ENCODE measurements at places on chromosomes 13 and 19.

DNA sequence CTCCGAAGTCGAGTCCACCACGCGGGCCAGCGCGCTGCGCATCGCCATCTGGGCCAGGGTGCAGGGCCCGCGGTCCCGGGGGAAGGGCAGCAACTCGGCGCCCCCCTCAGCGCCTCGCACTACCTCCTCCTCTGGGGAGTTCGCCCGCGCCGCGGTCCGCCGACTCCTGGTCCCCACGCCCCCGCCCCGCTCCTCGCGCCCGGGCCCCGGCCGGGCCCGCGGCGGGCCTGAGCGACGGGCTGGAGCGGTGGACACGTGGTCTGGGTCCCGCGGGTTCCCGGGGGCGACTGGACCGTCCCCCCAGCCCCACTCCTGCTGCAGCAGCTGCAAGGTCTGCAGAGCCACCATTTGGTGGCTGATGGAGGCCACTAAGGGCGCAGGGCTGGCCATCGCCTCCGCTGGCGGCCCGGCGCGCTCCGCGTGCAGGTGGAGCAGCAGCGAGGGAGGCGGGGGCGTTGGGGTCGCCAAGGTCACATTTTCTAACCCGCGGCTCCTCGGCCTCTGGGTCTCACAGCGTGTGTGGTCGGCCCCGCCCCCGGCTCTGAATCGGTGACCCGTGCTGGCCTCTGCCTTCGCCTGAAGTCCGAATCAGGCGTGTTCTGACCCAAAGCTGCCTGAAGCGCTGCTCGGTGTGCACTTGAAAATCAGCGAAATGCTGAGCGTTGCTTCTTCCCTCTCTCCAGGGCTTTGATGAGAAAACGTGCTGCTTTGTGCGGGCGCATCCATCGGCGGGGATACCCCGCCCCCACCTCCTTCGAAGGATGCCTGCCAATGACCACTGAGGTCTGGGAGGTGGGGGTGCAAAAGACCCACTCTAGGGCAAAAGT lies at the start of gene DLEU7:
Gene DLEU7 (minus strand): TSS at position 436 of the 827 bp plus-strand sequence. CDS start 46 bp downstream, at position 390.
- no peak for DNase-seq

GRCh38 chr13:46751811-46752635 lies 44.9 kb downstream of the ESD start:
- DNase-seq, result peak; percentile 64

GRCh38 chr19:37954421-37954874 lies 47.4 kb downstream of the SIPA1L3 start:
- no peak for DNase-seq

DNA sequence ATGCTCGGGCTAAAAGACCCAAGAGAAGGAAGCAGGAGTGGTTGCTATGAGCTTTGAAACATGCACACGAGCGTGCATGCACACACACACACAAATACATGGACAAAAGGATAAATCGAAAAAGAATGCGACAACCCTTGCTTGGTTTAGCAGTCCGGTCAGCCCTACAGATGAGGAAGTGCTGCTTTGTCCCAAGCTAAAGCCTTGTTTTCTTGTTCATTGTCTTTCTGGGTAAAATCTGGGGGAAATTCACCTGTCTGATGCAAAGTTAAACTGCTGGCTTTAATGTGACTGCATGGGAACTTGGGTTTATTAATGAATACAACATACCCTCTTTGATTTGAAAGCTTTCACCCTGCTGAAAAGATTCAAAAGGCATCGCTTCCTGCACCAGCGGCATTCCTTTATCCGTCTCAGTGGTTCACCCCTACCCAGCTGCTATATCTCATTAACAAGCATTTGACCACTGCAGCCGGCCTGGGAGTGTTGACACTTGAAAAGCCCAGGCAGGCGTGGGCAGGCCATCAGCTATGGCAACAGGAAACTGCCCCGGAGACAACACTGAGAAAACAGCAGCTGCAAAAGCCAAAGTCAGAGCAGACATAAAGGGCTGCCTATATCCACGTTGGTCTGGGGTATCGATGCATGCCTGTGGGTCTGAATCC lies 301.7 kb downstream of the NDFIP2 start:
- no peak for DNase-seq

GRCh38 chr19:5971714-5972354 lies 6.1 kb downstream of the RANBP3 start:
- no peak for DNase-seq

DNA sequence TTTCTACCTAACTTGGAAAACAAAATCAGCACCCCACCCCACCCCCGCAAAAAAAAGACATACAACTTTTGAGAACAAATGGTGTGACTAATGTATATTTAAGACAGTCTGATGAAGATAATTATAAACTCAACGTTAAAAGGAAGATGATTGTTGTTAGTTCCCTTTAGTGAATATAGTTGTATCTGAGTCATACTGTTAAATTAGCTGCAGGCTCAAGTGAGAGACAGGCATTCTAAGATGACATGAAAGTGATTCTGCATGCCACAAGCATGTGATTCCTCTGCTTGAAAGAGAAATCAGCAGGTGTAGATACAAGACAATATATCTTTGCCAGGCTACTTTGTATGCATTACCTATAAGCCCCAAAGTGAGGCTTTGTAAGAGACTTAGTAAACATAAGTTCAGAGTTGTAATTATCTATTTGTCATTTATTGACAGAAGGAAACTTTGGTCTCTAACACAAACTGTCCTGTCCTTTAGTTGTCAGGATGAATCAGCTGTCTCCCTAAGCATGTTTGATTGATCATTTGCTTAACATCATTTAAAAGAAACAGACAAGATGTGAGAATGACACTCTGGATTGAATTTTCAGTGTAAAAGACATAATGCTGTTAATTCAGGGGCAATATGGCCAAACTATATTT lies 319.4 kb upstream of the HTR2A start:
- DNase-seq, result no peak

DNA sequence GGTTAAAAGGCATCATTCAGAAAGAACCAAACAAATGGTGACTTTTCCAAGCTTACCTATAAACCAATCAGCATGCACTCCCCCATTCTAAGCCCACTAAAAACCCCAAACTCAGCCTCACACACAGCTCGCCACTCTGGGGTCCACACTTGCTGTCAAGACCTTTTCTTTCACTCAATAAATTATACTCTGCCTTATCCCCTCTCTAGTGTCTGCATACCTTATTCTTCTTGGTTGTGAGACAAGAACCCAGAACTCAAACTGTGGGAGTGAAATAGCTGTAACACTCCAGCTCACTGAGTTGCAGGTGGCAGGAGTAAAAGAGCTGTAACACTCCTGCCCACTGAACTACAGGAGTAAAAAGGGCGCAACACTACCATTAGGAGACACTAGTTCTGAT lies 559.0 kb downstream of the TBC1D4 start:
- DNase-seq, result no peak

DNA sequence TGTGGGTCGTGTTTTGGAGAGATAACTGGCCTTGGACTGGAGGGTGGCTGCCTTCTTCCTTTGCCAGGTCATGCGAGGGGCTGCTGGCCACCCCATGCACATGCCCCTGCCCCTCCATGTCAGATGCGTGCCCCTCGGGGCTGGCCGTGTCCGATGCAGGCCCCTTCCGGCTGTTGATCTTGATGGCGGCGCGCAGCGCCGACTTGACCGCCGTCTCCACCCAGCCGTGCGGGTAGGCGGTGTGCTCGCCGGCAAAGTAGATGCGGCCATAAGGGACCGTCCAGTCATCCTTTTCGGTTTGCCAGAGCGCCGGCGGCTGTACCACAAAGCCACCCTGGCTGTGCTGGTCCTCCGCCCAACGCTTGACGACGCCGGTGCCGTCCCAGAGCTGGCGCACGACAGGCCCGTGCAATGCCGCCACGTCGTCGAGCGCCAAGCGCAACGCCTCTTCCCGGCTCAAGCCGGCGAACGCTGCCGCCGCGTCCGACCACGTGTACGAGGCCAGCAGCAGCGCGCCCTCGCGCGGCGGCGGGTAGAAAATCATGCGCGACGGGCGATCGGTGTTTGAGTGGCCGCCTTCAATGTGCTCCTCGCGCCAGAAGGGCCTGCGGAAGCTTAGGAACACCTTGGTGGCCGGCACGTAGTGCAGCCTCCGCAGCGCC lies 6.9 kb downstream of the IL4I1 start:
- DNase-seq, result peak; percentile 89

- no peak for DNase-seq
Observed at GRCh38 chr13:43270130-43270830, 246.9 kb downstream of the DNAJC15 start.

- no peak for DNase-seq
Observed at GRCh38 chr19:5109560-5109959, 140.6 kb downstream of the KDM4B start.

- no peak for DNase-seq
Observed at GRCh38 chr13:100722517-100722916, 47.9 kb upstream of the TMTC4 start.

GRCh38 chr19:35822579-35822978 lies 9.9 kb upstream of the PRODH2 start:
- no peak for DNase-seq

- no peak for DNase-seq
Observed at GRCh38 chr13:30341815-30342570, 34.6 kb upstream of the KATNAL1 start.

GRCh38 chr19:41753936-41754529 lies 1.3 kb upstream of the CEACAM6 start:
- DNase-seq, result peak; percentile 82

DNA sequence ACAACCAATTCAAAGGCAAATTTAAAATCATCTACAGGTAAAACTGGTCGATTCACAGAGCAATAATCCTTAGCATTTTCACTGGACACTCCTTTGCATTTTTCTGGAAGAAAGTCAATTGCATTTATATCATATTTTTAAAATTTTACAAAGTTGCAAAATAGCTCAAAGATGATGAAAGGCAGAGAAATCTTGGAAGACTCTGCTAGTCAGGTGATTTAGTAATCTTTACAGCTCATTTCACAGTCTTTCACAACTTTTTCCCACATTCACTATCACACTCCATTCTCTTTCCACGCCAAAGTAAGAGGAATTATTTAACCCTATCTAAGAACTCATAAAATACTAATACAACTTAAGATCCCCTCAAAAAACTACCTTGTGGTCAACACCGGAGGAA lies 1063.8 kb downstream of the EFNB2 start:
- DNase-seq, result no peak

GRCh38 chr19:28153123-28153522 lies 1059.8 kb downstream of the UQCRFS1 start:
- no peak for DNase-seq

DNA sequence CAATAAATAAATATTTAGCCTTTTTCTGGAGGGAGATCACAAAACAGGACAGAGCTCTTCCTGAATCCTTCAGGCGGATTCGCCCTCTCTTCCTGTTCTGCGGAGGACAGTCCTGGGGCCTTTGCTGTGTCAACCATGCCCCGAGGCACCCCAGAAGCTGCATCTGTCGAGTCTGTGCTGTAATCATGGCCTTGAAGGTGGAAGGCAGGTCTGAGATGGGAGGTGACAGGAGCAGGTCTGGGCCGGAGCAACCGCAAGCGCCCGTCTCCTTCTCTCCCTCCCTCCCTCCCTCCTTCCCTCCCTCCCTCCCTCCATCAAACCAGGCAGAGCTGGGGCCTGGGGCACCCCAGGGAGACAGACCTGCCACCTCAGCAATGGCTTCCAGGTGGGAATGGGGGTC lies 4.6 kb upstream of the FXYD3 start:
- DNase-seq, result no peak

GRCh38 chr13:109093998-109094397 lies 464.6 kb downstream of the MYO16 start:
- no peak for DNase-seq

DNA sequence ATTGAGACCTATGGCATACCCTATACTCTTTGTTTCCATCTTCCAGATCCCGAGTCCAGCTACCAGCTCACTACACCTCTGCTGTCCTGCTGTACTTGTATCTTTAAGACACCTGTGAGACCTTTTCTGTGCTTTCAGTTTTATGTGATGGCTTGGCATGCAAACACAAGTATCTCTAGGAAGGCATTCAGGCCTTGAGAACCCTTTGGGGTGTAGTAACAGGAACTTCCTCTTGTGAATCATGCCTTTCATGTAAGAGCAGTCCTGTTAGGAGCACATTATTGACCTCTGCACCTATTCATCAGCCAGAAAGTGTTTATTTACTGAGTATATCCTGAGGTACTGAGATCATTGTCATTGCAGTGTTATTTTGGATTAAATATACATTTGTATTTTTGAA lies 87.0 kb upstream of the HTR2A start:
- DNase-seq, result no peak

GRCh38 chr13:19182536-19182935 lies 912 bp upstream of the TUBA3C start:
- DNase-seq, result no peak

GRCh38 chr13:91955546-91956355 lies 557.3 kb downstream of the GPC5 start:
- no peak for DNase-seq

GRCh38 chr19:8242211-8242821 lies 33.1 kb downstream of the CERS4 start:
- DNase-seq, result no peak

GRCh38 chr13:96646101-96646500 lies 348.2 kb downstream of the OXGR1 start:
- DNase-seq, result no peak

DNA sequence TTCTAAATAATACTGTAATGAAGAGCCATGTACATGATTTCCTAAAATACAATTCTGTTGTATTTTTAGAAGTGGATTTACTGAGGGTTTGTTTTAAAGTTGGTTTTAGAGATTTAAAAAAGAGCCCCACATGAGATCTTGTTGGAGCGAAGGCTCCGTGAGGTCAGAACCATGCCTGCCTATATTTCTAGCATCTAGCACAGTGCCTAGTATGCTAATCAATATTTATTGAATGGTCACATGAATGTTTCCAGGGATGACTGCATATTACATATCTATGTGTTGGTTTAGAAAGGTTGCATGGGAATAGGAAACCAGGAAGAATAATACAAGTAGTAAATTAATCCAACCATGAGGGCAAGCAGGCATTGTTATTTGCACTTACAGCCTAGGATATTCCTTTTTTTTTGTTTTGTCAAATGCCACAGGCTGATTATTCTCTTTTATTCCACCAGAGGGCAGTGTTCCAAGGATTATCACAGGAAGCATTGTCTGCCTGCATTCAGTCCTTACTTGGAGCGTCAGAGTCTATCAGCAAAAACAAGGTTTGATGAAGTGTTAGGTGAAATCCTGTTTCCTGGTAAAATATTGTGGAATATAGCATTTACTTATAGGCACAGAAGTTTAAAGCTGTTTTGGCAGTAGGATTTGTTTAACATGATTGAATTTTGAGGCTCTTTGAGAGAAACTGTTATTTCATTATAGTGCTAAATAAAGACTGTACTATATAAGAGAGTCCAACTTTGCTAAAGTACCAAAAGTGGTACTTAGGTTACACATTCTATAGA lies 46.8 kb downstream of the COG3 start:
- DNase-seq, result no peak

DNA sequence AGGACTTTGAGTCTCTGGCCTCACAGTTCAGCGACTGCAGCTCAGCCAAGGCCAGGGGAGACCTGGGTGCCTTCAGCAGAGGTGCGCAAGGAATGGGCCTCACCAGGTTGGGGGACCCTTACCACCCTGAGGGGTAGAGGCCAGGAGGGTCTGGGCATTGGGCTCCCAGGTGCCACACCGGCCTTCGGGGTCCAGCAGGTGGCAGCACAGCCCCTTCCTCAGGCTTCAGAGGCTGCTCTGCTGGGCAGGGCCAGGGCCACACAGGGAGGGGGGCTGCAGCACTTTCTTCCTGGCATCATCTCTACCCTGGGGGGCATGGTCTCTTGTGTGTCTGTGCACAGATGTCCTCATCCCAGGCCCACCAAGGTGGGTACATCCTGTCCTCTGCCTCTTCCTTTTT lies 12.9 kb downstream of the PIN1 start:
- DNase-seq, result peak; percentile 63
